ENCODE measurements at places on chromosomes 5 and 9. TPM values are rescaled to one million over a fixed set of nuclear protein-coding genes. Genes with fewer than 3 reads are reported as not detected.

GRCh38 chr5:124161266-124161665 is 585.2 kb downstream of the ZNF608 start:
- DNase-seq = no peak

DNA sequence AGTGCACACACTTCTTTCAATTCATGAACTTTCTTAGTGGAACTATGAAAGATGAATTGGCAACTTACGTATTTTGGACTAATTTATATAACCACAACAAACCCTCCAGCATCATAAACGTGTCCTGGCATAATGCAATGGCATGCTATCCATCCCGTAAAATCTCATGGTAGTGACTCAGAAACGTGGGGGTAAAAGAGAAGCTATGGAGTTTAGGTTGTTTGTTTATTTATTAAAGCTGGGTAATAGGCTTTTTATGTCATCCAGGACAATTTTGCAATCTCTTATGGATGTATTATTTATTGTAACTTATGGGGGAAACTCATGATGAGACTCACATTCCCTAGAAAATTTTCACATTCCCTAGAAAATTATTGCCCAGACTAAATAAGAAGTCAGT is 106.3 kb downstream of the GDA start:
- no peak for DNase-seq

DNA sequence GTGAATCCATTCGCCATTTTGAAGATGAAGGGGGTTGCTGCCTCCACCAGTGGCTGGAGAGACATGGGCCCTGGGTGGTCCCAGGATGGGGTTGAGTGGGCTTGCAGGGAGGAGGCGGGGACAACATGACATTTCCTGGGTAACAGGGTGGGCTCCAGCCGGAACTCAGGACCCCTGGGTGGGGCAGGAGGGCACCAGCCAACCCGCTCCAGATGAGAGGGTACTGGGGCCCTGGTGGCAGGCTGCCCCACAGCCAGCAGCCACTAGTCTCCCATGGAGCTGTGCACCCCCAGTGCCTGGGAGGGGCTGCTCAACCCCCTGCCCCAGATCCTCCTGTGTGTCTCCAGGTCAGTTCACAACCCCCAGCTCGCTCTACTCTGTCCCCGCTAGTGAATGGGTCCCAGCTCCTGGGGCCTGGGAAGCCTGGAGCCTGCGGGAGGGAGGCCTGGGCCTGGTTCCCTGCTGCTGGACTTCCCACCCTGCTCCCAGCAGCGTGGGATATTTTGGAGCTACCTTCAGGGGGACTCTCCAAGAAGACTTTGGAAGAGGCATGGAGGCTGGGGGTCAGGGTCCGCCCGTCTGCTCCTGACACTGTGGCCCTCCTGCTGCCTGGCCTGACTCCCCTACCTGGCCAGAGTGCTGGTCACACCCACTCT is 55.9 kb downstream of the AHRR start:
- DNase-seq = no peak

DNA sequence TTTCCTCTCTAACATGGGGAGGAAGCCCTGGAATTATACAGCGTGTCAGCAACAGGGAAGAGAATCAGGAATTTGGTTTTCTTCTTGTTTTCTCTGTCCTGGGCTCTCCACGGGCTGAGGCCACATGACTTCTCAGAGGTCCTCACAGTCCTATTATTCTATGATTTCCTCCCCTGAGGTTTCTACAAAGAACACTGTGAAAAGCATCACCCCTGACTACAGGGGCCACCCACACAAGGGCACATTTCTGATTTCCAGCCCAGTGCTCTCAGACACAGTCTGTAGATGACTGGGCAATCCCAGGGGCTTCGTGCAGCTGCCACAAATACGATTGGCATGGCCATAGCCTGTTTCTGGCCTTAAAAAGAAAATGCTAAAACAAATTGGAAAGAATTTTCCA is 284.9 kb downstream of the CEMIP2 start:
- DNase-seq = no peak

The SURF2 gene
- polyA plus RNA-seq = 22.3 TPM

The PHF2 gene
- polyA plus RNA-seq = 41.7 TPM

The FAM151B gene
- polyA plus RNA-seq = 2.7 TPM

The PCDHB16 gene
- polyA plus RNA-seq = 5.7 TPM

DNA sequence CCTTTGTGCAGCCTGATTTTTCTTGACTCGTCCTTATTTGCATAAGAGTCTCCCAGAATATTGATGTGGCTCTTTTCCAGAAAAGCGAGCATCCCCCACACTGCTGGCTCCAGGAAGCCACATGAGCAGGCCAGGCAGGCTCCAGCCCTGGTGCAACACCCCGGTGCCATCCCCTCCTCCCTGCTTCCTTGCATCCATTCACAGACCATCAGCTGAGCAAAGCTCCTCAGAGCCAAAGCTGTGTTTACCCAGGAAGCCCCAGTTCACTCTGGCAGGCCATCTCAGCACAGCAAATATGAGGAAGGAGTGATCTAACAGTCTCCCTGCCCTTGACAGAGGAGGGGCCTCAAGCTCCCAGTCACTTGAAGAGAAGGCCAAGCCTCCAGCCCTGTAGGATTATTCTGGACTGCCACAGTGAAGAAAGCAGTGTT is 34.4 kb downstream of the INSYN2B start:
- no peak for DNase-seq

The FRMD3 gene
- polyA plus RNA-seq = 25.8 TPM

- DNase-seq = no peak
Observed at GRCh38 chr5:175133185-175133584, 310.8 kb downstream of the DRD1 start.

DNA sequence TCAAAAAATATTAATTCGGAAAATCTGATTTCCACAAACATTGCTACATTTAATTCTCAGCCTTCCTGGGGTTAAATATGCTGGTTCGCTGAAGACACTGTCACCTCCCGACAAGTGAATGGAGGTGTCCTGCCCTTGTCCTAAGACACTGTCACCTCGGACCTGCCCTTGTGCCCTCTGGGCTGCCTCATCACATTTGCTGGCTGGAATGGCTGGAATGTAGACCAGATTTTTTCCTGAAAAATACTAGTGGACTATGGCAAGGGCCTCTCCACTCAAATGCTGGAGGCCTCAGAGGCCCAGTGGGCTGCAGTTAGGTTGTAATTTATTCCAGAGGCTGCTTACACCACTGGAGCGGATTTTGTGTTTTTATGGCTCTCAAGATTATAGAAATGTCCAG is 28.2 kb downstream of the CACNA1B start:
- no peak for DNase-seq

The C7 gene
- polyA plus RNA-seq = 202 TPM

The RNF14 gene
- 70.8 TPM for polyA plus RNA-seq

DNA sequence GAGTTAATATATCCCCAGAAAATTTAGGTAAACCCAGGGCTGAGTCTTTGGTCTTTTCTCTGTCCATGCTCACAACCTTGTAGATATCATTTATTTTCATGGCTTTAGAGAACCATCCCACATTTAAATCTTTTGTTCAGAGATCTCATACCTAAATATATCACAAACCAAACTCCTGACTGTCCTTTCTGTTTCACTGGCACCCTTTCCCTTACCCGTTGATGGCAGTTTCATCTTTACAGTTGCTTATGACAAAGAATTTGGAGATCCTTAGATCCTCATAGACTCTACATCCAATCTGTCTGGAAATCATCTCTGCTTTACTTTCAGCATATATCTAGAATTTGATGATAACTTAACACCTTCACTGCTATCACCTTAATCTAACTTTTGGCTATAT is 19.2 kb downstream of the RNF180 start:
- DNase-seq = no peak

GRCh38 chr9:84187090-84187489 is 153.5 kb downstream of the SLC28A3 start:
- no peak for DNase-seq

- DNase-seq = no peak
Observed at GRCh38 chr5:79974886-79975285, 16.2 kb downstream of the MTX3 start.

The STKLD1 gene
- 3.4 TPM for polyA plus RNA-seq

The INSYN2B gene
- 2.1 TPM for polyA plus RNA-seq

The PCDHA7 gene
- polyA plus RNA-seq = 0.51 TPM

- no peak for DNase-seq
Observed at GRCh38 chr5:104223885-104224773, 661.5 kb upstream of the NUDT12 start.

The PIP5K1B gene
- polyA plus RNA-seq = 7.9 TPM
